ENCODE measurements at places on chromosomes 2 and 18.

GRCh38 chr18:40088130-40088529 lies 1866.9 kb upstream of the PIK3C3 start:
- DNase-seq, result no peak

DNA sequence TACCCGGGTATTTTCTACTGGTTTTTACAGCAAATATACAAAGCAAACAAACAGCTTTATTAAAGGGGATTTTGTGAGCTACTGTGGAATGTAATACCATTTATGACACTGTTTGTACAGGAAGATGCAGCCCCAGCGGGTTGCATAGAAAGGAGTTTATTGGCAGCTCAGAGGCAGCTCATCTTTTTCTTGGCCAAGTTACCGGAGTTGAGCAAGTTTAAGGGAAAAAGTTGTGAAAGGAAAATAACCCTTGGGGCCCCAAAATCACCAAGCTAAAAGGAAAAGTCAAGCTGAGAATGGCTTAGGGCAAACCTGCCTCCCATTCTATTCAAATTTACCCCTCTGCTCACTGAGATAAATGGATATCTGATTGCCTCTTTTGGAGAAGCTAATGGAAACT lies 60.8 kb downstream of the MOB4 start:
- no peak for DNase-seq

DNA sequence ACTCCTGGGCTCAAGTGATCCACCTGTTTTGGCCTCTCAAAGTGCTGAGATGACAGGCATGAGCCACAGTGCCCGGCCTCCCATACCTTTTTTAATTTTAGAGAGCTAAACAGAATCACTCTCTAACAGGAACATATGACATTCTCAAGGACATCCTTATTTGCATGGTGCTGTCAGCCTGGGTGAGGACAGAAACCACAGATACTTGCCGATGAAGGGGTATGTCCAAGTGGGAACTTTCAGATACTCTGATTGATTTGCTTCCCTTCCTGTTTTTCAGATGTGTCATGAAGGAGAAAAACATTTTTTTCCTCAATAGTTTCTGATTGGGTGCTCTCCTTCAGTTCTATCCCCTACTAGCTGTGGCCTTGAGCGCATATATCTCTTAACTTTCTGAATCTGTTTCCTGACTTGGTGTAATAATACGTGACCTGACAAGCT lies 49.6 kb downstream of the MYO3B start:
- DNase-seq, result no peak

- no peak for DNase-seq
Observed at GRCh38 chr18:80167331-80167730, 58.3 kb downstream of the ADNP2 start.

DNA sequence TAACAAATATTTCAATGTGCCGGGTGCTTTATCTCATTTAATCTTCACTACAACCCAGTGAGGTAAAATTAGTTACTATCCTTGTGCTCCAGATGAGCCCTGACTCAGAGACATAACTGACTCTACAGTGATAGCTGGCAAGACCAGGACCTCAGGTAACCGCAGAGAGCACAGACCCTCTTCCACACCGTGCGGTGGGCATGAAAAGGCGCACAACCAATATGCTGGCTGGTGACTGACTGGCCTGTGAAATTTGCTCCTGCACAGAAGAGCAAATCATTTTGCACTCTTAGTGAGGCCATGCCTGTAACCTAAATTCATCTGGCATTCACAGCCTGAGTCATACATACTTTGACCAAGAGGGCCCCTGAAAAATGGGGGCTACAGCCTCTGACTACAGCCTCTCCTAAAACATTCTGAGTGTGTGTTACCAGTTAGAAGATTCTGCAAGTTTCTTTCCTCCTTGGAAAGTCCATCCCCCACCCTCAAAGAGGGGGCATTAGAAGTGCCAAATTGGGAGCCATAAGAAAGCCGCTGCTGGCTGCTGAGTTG lies 22.4 kb upstream of the MSGN1 start:
- no peak for DNase-seq

DNA sequence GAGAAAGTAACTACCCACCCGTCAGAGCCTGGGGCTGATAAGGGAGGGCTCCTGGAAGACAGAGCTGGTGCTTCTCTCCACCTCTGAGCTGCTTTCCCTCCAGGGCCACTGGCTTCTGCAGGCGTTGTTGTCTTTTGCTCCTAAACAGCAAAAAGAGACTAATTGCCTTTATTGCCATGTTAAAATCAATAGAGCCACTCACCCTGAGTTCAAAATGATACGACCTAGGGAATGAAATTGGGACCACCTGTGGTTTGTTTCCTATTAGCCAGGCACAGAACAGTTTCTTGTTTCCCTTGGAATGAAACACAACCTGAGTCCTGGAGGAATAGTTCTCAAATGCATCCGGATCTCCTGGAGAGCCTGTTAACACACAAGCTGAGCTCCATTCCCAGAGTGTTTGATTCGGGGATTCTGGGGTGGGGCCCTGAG lies 45.8 kb downstream of the TCF7L1 start:
- no peak for DNase-seq
